ENCODE measurements at places on chromosomes 1 and 21.

- no peak for DNase-seq
These were observed 104.5 kb downstream of the CENPF start for GRCh38 chr1:214707306-214708087.

GRCh38 chr1:204791453-204792353, 79.0 kb upstream of the NFASC start:
- DNase-seq: peak; percentile 85

- no peak for DNase-seq
These were observed 172.0 kb upstream of the CAMK1G start for GRCh38 chr1:209411491-209411929.

DNA sequence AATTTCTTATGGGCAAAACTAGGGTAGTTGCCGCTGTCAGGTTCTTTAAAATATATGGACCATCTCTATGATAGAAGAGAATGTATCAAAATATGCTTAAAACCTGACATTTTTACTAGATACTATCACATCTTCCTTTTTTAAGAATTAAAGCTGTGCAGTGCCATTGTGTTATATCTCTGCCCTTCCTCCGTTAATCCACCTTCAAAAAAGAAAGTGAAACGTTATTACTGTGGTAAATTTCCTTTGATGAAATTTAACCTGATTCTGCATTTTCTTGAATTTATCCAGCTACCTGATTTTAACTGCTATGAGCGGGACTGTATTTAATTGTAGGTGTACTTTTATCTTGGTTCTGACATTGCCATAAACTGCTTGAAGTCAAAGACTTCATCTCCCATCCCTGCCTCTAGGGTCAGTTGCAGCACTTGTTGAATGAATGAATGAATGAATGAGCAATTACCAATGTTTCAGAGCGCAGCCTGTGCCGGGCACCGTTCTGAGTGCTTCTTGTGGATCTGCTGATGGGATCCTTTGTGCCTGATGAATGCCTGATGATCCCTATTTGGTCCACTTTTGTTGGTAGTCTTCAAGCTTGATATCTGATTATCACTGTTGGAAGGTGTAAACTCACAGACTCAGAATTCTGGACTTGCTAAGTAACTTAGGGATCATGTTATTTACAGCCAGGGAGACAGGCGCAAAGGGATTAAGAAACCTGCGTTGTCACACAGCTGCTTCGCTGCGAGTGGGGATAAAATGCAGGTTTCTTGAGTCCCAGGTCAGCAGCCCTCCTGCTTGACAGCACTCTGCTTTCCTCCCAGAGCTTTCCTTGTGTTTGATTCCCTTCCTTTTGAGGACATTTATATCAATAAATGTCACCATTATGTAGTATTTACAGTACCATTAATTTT, 30.1 kb downstream of the SMYD2 start:
- DNase-seq: no peak

- DNase-seq: no peak
These were observed 16.4 kb upstream of the MAPKAPK2 start for GRCh38 chr1:206668351-206668750.

- peak; percentile 68 for DNase-seq
These were observed 27.4 kb upstream of the CTPS1 start for GRCh38 chr1:40951943-40952743.

GRCh38 chr1:25990702-25991395, 7.0 kb downstream of the PAFAH2 start:
- DNase-seq: peak; percentile 78

GRCh38 chr1:98870959-98871903, 133.4 kb downstream of the PLPPR5 start:
- DNase-seq: peak; percentile 44

GRCh38 chr1:209010475-209011230, 572.9 kb upstream of the CAMK1G start:
- no peak for DNase-seq

DNA sequence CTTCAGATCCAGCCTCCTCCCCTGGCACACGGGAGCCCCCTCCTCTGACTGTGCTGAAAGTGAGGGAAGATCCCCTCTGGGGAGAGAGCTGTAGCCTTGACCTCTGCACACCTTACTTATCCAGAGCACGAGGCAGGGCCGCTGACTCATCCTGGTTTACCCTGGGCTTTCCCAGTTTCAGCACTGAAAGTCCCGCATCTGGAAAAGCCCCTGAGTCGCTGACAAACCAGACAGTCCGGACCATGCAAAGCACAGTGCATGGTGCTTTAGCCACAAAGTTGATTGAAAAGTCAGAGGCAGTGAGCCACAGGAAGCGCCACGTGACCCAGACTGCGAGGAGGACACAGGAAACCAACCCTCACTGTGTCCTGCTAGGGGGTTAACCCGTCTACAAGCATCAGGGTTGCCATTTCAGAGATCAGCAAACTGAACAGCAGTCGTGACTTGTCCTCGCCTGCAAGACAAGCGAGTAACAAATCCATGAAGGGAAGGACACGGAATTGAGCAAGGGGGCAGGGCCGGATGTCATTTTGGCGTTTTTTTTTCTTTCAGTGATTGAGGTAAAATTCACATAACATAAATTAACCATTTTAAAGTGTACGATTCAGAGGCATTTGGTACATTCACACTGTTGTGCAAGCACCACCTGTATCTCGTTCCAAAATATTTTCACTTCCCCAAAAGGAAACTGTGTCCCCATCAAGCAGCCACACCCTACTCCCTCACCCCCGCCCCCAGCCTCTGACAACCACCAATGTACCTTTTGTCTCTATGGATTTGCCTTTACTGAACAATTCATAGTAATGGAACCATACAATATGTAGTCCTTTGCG, 19.9 kb upstream of the IFNGR2 start:
- peak; percentile 90 for DNase-seq

DNA sequence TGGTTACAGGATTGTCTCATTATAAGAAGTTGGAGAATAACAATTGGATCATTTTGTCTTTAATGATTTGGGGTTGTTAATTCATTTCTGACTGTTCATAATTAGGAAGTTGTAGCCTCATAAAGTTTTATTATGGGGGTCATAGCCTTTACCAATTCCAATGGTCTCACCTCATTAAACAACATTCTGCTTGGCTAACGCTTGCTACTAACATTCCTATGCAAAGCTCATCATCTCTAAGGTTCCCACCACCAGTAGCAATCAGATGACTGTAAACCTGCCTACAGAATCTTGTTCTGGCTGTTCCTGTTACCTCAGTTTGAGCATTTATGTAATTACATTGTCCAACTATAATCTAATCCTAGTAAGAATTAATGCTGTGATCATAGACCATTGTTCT, 60.2 kb downstream of the ODF2L start:
- no peak for DNase-seq

- DNase-seq: no peak
These were observed 174.6 kb downstream of the GPATCH2 start for GRCh38 chr1:217456261-217456660.

Measured in activated CD8-positive, alpha-beta memory T cell treated with anti-CD3 and anti-CD28 coated beads, Interleukin-2, amount 10 ng/mL, durations not matched to agents 7 days and 5 days (primary cell).